ENCODE measurements at places on chromosomes 4 and X.

GRCh38 chr4:184856277-184856609, 30.5 kb upstream of the ACSL1 start:
- DNase-seq = no peak

DNA sequence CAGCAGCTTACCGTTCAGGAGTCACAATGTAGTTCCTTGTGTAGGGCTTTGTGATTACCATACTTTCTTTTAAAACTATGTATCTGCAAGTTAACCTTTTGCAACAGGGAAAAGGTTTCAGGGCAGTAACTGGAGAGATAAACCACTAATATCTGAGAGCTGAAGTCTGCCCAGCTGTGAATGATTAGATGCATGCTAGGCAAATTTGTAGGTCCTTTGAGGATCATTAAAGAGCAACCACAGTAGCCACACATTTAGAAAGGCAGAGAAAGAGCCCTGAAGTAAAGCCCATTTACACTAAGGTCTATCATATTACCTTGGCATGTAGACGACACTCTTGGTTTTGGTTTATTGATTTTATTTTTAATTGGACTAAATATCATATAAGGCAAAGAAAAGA, 60.0 kb downstream of the ATP8A1 start:
- DNase-seq = no peak

- DNase-seq = no peak
Measured at GRCh38 chr4:34850968-34851367, 1393.3 kb downstream of the ARAP2 start.

DNA sequence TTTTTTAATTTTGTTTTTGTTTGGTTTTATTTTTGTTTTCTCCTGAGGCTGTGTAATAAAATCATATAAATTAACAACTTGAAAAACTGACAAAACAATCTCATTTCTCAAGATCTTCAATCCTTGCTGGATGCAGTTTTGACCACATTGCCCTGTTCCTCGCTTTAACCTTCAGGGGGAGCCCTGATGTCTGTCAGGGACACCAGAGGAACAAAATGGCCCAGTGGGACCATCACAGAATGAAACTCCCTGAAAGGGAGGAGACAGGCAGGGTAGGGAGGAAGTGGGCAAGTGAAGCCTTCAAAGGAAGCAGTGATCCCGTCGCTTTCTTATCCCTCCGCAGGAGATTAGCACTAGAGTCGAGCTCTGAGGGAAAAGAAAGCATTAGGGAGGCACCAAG, 274.9 kb upstream of the LDB2 start:
- DNase-seq = no peak

- no peak for DNase-seq
Measured at GRCh38 chr4:36280555-36280954, 861 bp upstream of the DTHD1 start.

- DNase-seq = no peak
Measured at GRCh38 chr4:2415881-2416563, 2.4 kb downstream of the ZFYVE28 start.

DNA sequence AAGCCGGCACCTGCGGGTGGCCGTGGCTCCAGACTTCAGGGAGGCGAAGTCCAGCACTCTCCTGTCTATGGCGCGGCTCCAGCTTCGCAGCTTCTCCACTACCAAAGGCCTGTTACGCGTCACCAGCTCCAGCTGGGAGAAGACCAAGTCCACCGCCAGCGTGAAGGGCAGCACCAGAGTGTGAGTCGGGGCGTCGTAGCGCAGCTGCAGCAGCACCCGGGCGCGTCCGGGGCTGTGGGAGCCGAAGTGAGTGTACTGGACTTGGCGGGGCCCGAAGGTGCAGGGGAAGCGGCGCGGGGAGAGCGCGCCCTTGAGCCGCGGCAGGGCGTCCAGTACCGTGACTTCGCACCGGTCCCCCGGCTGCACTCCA, 444 bp downstream of the FREM3 start:
- DNase-seq = peak; percentile 25

GRCh38 chr4:183905593-183906488, 734 bp downstream of the STOX2 start:
- peak; percentile 50 for DNase-seq

DNA sequence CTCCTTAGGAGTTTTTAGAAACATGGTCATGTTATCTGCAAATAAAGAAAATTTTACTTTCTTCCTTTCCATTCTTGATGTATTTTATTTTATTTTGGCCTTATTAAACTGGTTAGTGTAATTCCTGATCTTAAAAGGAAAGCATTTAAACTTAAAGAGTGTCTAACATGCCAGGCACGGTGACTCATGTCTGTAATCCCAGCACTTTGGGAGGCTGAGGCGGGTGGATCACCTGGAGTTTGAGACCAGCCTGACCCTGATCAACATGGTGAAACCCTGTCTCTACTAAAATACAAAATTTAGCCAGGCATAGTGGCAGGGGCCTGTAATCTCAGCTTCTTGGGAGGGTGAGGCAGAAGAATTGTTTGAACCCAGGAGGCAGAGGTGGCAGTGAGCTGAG, 281.3 kb downstream of the PTTG2 start:
- DNase-seq = no peak

GRCh38 chrX:102599951-102600579, 750 bp downstream of the ARMCX5 start:
- peak; percentile 12 for DNase-seq

- DNase-seq = no peak
Measured at GRCh38 chrX:44484607-44485146, 58.0 kb downstream of the FUNDC1 start.

- DNase-seq = no peak
Measured at GRCh38 chrX:115912372-115912897, 258.1 kb upstream of the AGTR2 start.

- no peak for DNase-seq
Measured at GRCh38 chrX:136810493-136810892, 29.8 kb upstream of the ARHGEF6 start.

DNA sequence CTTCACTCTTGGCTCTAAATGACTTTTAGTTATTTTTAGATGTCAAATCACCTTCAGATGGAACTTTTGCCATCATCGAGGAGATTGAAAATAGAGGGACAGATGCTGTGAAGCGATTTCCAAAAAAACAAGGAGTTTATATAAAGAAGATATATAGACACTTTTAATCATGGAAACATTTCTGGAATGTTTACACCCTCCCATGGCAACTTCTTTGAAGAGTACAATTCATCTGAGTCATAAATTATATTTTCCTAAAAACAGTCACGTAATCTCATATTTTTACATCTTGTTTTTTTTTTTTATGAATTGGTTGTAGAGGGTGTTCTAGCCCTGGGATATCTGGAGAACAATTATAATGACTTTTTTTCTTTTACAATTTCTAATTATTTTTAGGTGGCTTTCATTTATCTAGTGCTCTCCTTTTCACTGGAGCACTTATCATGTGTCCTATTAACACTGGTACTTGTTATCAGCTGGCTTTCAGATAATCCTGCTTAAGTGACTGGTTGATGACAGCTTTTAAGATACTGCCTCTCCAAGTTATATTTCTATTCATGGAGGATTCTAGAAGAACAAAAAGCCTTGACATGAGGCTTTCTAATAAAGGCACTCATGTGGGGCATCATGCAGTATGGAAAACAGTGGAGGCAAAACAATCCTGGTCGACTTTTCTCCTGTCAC, 24.9 kb downstream of the PCDH7 start:
- DNase-seq = no peak

GRCh38 chr4:166501941-166502382, 628.9 kb downstream of the TLL1 start:
- peak; percentile 62 for DNase-seq

- peak; percentile 24 for DNase-seq
Measured at GRCh38 chrX:16484338-16484737, 165.6 kb upstream of the S100G start.

GRCh38 chr4:26058537-26058936, 144.5 kb downstream of the SMIM20 start:
- DNase-seq = peak; percentile 26

DNA sequence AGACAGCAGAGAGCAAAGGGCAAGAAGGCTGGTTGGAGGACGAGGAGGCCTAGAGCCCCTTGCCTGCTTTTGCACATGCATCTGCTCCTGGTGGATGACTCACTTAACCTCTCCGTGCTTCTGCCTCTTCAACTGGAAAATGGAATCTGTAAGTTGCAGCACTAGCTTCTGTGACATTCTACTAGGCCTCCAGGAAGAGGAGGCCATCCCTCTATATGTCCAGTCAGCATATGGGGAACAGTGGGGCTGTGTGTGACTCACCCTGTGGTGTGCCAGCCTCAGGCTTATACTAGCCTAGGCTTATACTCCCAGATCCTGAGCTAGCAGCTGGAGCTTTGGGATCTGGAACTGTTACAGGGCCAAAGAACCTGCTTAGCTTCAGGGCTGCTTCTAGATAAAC, 36.0 kb downstream of the RTL9 start:
- peak; percentile 39 for DNase-seq

- no peak for DNase-seq
Measured at GRCh38 chrX:14590216-14590615, 60.9 kb downstream of the GLRA2 start.

GRCh38 chrX:16993791-16994318, 47.4 kb downstream of the REPS2 start:
- no peak for DNase-seq

DNA sequence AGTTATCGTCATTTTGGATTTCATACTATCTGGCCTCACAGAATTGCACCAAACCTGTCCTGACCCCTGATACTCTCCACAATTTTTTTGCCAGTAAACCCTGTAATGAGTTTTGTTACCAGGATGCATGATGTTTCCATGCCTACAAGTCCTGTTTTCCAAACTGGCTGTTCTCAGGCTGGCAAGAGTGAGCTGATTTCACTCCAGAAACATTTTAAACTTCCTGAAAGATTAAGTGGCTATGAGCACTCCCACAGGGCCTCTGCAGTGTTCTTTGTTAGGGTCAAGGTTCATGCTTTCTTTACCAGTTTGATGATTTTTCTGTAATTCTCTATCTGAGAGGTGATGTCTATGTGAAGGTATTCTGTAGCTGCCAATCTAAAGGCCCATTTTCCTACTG, 31.7 kb upstream of the PDLIM3 start:
- peak; percentile 65 for DNase-seq

- no peak for DNase-seq
Measured at GRCh38 chr4:55547918-55548317, 1.2 kb upstream of the CLOCK start.

- no peak for DNase-seq
Measured at GRCh38 chr4:141635736-141636081, 674 bp upstream of the IL15 start.

DNA sequence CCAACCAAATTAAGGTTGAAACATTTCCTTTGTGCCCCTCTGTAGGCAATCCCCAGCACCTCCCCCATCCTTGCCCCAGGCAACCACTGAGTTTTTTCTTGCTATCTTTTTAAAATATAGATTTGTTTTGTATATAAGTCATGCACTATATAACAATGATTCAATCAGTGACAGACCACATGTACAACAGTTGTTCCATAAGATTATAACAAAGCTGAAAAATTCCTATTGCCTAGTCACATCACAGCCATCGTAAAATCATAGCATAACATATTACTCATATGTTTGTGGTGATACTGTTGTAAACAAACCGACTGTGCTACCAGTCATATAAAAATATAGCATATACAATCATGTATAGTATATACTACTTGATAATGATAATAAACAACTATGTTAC, 211.9 kb upstream of the NRK start:
- DNase-seq = no peak

DNA sequence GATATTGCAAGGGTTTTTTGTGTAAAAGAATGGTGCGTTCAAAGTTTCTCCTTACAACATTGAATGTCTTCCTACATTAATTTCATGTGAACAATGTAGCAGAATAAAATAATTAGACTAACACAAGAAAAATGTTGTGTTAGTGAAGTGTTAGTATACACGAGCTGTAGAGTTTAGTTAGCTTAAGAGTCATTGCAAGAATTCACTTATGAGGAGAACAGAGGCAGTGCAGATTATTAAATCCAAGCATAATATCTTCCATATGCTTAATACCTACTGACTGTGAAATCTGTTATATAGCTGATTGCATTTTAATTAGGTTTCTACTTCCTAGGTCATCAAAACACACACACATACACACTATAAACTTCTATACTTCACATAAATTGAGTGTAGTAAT, 959.0 kb downstream of the FAT4 start:
- DNase-seq = no peak

DNA sequence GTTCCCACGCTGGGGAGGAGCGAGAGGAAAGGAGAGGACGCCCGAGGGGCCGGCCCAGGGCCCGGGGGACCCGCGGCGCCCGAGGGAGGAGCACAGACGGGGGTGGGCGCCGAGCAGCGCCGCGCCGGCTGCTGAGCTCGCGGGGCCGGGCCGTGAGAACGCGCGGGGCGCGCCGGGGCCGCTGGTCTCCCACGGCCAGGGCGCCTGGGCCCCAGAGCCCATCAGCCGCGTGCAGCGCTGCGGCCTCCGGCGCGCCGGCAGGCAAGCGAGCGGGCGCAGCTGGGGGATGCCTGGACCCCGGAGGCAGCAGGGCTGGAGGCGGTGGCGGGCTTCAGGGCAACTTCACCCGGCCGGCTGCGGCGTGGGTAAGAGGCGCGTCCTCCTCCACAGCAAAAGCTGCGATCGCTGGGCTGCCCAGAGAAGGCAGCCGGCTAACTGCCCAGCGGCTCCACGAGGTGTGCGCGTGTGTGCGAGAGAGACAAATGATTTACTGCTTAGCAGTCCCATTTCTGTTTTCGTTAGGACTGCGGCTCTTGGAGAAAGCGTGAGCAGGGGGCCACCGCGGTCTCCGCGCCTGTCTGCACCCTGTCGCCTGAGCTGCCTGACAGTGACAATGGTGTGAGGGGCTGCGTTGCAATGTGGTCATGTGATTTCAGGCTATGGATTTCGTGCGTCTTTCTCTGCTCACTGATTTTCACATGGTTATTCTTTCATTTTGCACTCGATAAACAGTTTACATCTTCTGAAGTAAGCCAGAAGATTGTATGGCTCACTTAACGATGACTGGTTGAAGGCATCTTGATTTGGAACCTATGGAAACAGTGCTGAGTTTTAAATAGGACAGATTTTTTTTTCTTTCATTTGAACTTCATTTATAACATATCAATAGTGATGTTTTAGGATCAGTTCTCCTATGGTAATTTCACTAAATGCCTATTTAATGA, 1.2 kb downstream of the GUCY1A1 start:
- DNase-seq = peak; percentile 60

GRCh38 chr4:15506464-15506863, 36.8 kb downstream of the CC2D2A start:
- no peak for DNase-seq

DNA sequence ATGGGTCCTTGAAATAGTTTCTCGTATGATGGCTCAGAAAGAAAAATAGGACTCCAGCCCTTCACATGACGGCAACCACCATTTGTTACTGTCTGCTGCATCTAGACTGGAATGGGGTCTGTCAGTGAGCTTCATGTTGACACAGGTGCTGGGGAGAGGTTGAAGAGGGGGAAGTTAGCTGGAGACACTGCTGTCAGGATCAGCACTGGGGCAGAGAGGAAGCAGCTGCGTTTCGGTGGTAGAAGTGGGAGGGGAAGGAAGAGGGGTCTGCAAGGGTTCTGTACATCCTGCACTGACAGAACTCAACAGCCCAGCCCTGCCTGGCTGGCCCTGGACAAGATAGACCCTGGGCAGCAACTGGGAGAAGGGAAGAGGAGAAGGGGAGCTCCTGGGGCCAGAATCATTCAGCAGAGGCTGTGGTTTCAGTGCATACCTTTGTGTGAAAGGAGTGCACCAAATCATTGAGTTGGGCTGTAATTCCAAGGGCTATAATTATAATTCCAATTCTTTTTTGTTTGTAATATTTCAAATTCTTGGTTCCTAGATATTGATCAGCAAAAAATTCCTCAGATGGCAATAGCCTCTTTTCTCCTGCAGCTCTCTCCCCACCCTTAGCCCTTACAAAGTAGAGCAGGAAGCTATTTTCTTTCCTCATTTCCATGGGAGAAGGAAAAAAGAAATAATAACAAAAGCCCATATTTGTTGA, 119.4 kb upstream of the C1GALT1C1 start:
- DNase-seq = no peak

- DNase-seq = no peak
Measured at GRCh38 chrX:152170621-152171020, 32.2 kb upstream of the MAGEA10 start.

Data from hepatocyte (in vitro differentiated cells).